Fibroblast of the aortic adventitia (primary cell): ENCODE measurements at places on chromosomes 7 and 10.

GRCh38 chr7:46155367-46155766 is 234.3 kb upstream of the IGFBP3 start:
- no peak for DNase-seq

- DNase-seq = no peak
Measured at GRCh38 chr7:154583454-154583853, 419.5 kb downstream of the PAXIP1 start.

GRCh38 chr10:29539412-29539811 is 95.4 kb downstream of the SVIL start:
- no peak for DNase-seq

DNA sequence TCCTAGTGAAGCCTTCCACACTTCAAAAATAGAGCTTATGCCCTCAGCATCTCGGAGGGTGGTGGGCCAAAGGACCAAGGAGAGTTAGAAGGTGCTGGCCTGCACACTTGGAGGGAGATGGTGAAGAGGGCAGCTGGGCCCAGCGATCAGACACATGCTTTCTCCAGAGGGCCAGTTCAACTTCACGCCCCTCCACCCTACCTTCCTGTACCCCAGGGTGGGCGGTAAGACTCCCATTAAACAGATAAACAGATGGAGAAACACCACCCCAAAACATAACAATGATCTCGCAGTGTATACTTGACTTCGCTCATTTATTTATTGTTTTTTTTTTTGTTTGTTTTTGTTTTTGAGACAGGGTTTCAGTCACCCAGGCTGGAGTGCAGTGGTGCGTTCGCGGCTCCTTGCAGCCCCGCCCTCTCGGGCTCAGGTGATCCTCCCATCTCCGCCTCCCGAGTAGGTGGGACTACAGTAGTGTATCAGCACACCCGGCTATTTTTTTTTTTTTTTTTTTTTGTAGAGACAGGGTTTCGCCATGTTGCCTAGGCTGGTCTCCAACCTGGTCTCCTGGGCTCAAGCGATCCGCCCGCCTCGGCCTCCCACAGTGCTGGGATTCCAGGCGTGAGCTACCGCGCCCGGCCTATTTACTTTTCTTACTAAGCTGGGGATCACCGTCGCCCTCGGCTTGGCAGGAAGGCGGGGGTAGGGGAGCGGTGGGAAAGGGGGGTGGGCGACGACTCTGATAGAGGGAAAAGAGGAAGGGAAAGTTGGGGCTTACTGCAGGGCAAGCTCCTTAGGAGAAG is 1.8 kb downstream of the C10orf95 start:
- DNase-seq = peak; percentile 37

GRCh38 chr10:78188446-78188845 is 154.8 kb downstream of the RPS24 start:
- no peak for DNase-seq

DNA sequence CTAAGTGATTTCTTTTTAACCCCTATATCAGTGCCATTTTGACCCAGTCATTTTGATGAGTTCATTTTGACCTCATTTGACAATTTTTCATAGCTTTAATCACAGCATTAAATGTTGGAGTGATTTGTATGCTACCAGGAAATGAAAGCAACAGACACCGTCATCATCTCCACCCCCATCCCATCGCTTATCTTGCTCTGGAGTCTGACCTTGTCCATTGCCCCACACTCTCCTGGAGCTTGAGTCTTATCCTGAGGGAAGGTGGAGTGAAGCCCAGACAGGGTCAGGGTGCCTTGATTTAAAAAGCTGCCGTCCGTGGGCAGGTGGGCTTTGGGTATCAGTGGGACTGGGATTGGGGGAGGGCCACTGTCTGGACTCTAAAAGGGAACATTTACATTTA is 94.7 kb upstream of the JCAD start:
- no peak for DNase-seq

DNA sequence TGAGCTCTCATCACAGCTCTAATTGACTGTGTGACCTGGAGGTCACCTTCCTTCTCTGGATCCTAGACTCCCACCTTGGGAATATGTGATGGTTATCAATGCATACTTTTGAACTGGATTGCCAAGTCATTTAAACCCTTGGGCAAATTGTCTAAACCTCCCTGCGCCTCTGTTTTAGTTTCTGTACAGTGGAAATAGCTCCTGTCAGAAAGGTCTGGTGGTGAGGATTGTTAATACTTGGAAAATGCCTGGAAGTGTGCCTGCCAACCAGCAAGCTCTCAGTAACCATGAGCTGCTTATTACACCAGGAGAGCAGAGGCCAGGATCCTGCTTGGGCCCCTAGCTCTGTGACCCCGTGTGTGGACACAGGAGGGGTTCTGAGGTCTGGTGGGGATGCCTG is 108.7 kb upstream of the PPIF start:
- peak; percentile 51 for DNase-seq

GRCh38 chr10:31242902-31243301 is 76.1 kb upstream of the ZEB1 start:
- DNase-seq = peak; percentile 94

DNA sequence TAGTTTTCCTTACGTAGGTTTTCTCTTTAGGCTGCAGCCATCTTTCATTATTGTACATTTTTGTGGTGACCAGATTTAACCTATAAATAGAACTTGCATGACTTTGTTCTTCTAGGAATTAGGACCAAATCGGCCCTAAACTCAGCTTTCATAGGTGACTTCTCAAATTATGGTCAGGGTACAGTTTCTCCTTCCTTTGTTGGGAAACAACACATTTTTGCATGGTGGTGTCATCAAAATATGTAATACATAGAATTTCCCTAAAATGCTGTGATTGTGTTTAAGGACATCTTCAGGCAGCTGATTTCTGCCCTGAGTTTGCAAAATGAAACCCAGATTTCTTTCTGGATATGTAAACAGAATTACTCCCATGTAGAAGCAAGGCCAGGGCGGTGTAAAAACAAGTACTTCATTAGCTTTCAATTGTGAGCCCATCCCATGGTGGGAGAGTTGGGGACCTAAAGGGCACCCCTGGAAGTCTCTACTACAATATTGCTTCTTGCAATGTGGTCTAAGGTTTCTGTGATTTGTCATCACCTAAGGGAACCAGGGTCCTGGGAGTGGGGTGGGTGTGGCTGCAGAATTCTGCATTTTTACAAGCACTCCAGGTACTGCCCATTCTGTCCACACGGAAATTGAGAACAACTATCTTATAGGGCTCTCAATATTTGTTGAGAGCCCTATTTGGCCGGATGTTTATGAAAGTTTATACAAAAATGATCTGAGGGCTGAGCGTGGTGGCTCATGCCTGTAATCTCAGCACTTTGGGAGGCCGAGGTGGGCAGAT is 121.0 kb upstream of the FAM171A1 start:
- DNase-seq = no peak

GRCh38 chr7:99839287-99840021 is 11.6 kb downstream of the CYP3A43 start:
- DNase-seq = no peak
